NCI-H510A treated with DMSO at 0.1 percent for 48 hours (cell line): ENCODE measurements at places on chromosomes 7 and 10.
A peak's percentile ranks its signal among the peaks of the same experiment; 100 is the strongest.

DNA sequence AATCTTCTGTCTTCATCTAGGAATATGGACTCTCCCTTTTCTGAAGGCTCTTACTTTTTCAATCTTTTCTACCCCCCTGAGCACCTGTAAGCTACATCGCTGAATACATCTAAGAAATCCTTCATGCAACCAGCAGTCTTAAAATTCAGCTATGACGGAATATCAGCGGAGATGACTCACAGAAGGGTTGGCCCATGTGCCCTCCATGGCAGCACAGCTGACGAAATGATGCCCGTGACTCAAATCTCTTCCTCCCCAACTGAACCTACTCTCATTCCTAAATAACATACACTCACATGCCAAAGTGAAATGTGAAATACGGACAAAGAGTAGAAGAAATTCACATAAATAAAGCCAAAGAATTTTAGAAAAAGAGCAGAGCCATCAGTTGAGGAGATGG lies 30.3 kb upstream of the NCAPG2 start:
- no peak for DNase-seq

- DNase-seq = no peak
Observed at GRCh38 chr10:17586821-17587234, 30.3 kb downstream of the HACD1 start.

DNA sequence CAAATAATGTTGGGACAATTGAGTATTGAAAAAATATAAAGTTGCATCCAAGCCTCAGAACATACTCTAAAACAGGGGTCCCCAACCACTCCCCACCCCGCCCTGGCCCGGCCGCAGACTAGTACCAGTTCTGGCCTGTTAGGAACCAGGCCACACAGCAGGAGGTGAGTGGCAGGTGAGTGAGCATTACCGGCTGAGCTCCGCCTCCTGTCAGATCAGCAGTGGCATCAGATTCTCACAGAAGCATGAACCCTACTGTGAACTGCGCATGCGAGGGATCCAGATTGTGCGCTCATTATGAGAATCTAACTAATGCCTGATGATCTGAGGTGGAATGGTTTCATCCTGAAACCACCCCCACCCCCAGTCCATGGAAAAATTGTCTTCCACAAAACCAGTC lies 19.4 kb downstream of the HIPK2 start:
- DNase-seq = peak; percentile 60

- DNase-seq = no peak
Observed at GRCh38 chr10:6701289-6701688, 121.2 kb upstream of the PRKCQ start.

- no peak for DNase-seq
Observed at GRCh38 chr7:131249003-131249402, 78.7 kb upstream of the MKLN1 start.

GRCh38 chr10:92830478-92831389 lies 17.6 kb upstream of the EXOC6 start:
- DNase-seq = no peak

DNA sequence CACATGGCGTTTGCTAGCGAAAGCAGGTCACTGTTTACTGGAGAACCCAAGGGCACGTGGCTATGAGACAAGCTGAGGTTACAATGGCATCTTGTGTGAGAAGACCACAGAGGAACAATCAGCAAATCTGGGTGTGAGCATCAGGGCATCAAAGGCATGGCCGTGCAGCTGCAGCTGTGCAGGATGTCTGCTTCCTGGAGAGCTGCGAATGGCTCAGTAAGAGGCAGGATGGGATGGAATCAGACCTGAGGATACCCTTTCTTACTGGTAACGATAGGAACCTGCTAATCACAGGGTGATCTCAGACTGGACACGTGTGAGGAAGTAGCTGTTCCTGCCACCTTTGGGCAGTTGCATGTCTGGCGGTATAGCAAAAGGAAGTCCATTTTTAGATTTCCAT lies 119.5 kb downstream of the RNF216 start:
- DNase-seq = no peak

DNA sequence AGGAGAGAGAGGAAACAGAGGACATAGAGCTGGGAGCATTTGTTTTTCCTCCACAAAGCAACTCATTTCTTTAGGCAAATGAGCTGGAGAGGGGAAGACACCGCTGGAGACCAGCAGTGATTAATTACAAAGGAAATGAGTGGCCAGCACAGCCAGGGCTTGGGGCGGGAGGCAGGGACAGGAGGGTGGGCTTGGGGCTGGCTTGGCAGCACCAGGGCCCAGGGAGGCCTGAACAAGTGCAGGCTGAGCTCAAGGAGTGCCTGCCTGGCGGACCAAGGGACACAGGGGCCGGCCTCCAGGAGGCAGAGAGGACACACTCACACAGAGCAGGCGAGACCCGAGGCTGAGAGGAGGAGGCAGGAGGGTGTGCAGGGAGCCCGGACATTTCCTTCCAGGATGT lies 149.0 kb upstream of the UNC5B start:
- DNase-seq = no peak
